ENCODE measurements at places on chromosomes 7 and 10. TPM values are rescaled to one million over a fixed set of nuclear protein-coding genes. Genes with fewer than 3 reads are reported as not detected.

- no peak for DNase-seq
Measured at GRCh38 chr7:78489476-78490240, 691.1 kb downstream of the PHTF2 start.

DNA sequence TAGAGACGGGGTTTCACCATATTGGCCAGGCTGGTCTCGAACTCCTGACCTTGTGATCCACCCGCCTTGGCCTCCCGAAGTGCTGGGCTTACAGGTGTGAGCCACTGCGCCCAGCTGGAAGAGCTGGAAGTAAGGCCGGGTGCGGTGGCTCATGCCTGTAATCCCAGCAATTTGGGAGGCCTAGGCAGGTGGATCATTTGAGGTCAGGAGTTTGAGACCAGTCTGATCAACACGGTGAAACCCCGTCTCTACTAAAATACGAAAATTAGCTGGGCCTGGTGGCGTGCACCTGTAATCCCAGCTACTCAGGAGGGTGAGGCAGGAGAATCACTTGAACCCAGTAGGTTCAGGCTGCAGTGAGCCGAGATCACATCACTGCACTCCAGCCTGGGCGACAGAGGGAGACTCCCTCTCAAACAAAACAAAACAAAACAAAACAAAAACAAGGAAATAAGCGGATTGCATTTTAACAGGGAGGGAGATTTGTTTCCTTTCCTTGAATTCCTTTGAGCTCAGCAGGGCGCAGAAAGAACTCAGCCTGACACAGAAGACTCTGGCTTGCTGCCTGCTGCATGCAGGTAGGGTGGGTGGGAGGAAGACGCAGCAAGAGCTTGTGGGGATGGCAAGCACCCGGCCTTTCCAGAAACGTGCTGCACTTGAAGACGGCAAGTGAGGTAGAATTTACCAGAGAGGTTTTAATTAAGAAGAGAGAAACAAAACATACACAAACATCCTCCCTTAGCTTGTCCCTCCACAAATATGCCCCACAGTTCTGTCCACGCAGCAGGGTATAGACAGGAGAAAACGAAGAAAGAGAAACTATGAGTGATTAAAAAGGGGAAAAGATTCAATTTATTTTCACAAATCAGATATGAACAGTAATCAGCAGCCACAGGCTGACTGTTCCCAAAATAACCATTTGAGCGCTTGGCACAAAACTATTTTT lies 148.0 kb downstream of the RNF216 start:
- no peak for DNase-seq

- DNase-seq: peak; percentile 52
Measured at GRCh38 chr10:126598009-126598408, 72.5 kb downstream of the C10orf90 start.

- peak; percentile 95 for DNase-seq
Measured at GRCh38 chr7:22980422-22980821, 33.5 kb downstream of the HYCC1 start.

GRCh38 chr10:117903854-117904253 lies 142.9 kb downstream of the RAB11FIP2 start:
- DNase-seq: no peak

DNA sequence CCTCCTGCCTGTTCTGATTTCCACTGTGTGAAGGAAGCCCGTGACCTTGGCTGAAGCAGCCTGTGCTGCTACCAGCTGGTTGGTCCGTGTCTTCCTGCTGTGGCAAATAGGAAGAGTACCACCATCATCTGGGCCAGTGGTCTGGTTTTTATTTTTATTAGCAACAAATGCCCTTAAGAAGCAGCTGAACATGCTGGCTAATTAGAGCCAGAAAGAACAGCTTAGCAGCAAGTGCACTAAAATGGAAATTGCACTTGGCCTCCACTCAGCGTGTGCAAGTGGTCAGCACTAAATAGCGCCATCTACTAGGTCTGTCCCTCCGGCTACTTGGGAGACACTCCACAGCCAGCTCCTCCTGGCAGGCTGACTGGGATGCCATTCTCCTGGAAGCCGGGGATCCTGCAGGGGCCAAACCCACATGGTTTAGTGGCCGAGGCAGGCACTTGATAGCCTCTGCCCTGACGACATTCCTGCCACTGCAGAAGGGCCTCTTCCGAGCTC lies 690.3 kb upstream of the FOXK1 start:
- DNase-seq: no peak

DNA sequence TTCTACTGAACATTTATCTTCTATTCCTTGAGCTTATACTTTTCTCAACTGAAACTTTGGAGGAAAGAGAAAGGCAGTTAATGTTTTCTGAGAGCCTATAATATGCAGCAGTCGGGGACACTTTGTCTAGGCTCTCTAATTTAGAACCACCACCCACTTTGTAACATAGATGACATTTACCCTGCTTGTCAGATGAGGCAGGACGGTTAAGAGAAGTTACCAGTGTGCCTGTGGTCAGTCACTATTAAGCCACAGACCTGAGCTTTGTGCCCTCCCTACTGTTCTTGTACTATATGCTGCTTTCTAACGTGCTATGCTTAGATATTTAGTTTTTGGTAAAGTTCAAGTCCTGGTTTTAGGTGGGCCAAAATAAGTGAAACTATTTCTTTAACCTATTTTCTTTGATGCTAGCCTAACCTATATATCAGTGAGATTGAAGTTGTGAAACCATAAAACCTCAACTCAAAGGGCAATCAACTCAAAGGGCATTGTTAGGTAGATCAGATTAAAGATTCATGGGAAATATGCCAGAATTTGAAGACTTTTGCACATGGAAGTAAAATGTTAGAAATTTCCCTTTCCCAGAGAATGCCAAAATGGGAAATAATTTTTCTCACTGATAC lies 156.5 kb upstream of the AGR3 start:
- no peak for DNase-seq

DNA sequence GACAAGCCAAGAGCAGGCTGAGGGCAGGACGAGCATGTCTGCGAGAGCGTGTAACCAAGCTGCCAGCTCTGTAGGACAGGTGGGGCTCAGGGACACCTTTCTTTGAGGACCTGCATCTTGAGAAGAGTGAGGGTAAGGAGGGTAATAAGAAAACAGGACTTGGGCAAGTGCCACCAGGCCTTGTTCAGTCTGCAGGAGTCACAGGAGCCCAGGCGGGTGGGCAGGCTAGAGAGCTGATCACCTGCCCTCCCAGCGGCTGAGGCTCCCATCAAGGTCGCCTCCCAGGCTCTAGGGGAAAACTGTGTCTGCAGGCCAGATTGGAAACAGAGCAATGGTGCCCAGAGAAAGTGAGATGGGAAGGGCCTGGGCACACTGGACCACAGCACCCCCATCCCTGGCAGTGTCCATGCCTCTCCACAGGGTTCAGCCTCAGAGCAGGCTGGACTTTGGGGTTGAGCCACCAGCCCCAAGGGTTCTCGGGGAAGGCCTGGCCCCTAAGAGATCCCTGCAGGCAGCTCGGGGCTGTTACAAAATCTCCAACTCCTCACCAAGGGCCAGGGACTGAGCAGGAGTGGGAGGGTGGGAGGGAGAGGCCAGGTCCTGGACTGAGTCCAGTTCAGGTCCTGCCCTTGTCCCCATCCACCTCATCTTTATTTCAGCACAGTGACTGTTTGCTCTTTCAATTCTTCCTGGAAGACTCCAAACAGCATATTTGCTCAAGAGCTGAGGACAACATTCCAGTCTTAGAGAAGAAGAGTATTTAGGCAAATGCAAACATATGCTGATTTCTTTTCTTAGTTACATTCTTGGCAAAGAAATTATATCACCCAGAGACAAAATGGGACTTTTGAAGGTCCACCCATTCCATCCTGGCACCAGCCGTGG lies 161.9 kb downstream of the GRID1 start:
- no peak for DNase-seq

DNA sequence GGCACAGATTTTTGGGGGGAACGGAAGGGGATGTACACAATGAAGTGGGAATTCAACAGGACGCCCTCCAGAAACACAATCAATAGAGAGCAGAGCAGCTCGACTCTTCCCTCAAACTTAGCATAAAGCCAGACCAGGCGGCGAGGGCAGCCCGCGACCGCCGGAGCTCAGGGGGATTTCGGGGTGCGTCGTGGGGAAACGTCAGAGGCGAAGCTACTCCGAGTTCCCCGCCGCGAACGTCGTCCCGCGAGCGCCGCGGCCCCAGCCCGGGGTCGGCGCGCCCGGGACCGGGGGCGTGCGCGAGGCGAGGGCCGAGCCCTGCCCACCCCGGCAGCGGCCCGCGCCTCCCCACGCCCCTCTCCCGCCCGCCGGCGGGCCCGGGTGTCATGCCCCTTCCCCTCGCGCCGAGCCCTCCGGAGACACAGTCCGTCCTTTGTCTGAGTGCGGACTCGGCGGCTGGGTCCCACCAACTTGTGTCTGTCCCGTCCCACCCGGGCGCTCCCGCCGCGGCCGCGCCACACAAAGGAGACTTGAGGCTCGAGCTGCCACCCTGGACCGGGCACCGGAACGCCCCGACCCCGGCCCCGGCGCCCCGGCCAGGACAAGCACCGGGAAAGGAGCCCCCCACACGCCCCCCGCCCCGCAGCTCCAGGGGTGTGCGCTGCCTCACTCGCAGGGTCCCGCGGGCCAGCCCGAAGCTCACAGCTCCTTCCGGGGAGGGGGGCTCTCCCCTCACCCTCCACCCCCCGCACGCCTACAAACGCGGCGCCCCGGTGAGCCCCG lies 634 bp downstream of the EZH2 start:
- peak; percentile 15 for DNase-seq

DNA sequence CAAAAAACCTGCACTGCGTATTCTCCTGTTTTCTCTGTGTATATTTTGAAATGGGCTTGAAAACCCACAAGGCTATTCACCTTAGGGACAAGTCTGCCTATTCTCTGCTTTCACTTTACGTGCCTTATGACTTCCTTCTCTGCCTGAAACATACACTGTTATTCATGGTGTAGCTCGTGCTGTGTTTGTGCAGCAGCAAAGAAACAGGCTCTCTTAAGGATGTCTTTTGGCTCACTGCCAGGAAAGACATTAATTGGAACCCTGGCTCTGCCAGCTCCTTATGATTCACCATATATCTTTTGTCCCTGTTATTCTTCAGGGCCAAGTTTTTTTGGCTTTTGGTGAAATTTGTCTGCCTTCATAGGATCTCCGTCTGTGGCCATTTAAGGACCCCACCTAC lies 92.4 kb downstream of the TMEM106B start:
- DNase-seq: no peak

GRCh38 chr10:119401671-119402395 lies 140.7 kb downstream of the RGS10 start:
- peak; percentile 86 for DNase-seq

GRCh38 chr7:138015096-138015495 lies 13.2 kb upstream of the CREB3L2 start:
- DNase-seq: peak; percentile 24

DNA sequence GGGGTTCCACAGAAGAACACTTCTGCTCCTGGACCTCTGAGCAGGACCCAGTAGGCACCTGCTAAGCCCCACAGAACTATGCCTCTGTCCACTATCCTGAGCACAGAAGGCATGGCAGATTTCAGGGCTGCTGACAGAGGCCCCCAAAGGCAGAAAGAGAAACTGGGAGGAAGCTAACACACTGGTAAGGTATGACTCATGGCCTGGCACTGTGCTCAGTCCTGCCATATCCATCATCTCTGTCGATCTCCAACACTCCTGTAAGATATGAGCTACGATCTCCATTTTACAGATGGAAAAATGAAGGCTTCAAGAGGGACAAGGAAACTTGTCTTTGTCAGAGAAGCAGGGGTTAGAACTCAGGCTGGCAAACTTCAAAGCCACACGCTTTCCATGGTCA lies 62.2 kb downstream of the GRID1 start:
- no peak for DNase-seq

ALOX5 gene
- not detected for total RNA-seq

WEE2 gene
- total RNA-seq: not detected

IRF5 gene
- 0.75 TPM for total RNA-seq

CLEC5A gene
- total RNA-seq: not detected

KMT2E gene
- total RNA-seq: 52.1 TPM

GATAD1 gene
- total RNA-seq: 24.1 TPM

VPS37D gene
- total RNA-seq: 6.9 TPM

OR2A42 gene
- total RNA-seq: not detected

OR9A2 gene
- not detected for total RNA-seq
